Activated T-helper 1 cell treated with anti-CD3 and anti-CD28 coated beads, Interleukin-2, amount 50 U/mL, for 16 hours (primary cell): ENCODE measurements at places on chromosomes 4 and X.

DNA sequence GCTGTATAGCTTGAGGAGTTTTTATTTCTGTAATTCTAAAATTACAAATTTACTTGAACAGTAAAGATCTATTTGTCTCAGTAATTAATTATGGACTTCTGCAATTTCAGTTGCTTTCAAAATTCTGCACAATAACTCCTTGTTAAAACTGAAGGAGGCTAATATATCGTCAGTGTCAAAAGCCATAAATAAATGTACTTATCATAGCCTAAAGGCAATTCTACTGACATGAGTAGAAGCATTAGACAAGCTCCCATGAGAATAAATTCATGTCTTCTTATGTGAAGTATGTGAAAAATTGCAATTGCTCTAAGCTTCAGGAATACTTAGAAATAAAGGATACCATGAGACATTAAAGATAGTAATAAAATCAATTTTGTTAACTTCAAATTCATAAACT is 381.2 kb upstream of the PCDH10 start:
- no peak for DNase-seq

DNA sequence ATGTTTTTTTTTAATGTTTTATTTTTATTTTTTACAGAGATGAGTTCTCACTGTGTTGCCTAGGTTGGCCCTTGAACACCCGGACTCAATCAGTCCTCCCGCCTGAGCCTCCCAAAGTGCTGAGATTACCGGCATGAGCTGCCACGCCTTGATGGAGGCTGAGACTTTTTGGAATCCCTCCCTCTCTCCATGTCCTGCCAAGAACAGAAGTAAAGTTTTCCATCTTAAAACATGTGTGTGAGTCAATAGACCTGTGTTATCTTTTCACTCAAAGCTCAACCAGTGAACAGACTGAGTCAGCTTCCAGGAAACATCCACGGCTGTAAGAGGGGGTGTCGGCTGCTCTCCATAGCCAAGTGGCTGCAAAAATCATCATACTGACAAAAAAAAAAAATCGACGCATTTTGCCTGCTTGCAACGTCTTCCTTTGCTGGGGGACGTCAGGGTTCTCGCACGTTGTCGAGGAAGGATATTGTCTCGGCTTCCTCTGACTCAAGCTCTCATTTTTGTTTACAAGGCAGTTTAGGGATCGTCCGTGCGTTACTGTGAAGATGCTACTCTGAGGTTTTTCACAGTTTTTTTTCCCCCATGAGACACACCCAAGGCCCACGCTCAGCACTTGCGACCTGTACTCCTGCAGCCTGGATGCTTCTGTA is 10.0 kb upstream of the ASMTL start:
- DNase-seq: peak; percentile 35

DNA sequence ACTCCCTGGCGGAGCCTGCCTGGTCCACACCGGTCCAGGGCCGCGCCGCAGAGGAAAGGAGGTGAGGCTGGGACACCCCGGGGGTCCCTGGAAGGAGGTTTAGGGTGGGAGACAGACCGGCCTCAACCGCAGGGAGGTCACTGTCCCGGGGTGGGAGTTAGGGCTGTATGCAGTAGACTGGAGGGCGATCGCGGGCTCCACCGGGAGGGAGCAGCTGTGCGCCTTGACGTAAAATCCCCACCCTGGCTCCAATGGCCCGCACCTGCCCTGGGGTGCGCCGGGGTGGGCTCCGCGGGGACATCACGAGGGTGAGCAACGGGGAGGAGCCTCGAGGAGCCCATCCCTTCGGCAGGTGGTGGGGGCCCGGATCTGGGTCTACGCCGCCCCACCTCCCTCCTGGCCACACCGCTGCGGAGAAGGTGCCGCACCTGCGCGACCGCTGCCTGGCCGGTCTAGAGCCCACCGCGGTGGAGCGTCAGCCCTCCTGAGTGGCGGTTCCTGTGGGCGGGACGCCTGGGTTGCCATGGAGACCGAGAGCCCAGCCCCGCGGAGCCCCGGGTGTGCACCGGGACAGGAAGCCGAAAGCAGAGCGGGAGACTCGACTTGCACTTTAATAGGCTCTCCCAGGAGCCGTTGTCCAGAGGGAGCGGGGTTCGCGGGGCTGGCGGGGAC is 105.1 kb downstream of the ADRA2C start:
- DNase-seq: no peak

DNA sequence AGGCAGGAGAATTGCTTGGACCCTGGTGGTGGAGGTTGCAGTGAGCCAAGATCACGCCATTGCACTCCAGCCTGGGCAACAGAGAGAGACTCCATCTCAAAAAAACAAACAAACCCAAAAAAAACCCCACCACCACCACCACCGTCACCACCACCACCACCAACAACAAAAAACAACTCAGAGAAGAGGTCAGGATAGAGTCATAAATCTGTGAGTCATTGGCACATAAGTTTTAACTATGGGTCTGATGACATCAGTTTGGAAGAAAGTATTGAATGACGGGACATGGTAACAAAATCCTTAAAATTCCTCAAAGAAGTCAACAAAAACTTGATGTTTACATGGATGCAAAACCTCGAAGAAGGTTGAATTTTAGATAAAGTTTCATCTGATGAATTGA is 288.0 kb upstream of the SFRP2 start:
- DNase-seq: no peak

DNA sequence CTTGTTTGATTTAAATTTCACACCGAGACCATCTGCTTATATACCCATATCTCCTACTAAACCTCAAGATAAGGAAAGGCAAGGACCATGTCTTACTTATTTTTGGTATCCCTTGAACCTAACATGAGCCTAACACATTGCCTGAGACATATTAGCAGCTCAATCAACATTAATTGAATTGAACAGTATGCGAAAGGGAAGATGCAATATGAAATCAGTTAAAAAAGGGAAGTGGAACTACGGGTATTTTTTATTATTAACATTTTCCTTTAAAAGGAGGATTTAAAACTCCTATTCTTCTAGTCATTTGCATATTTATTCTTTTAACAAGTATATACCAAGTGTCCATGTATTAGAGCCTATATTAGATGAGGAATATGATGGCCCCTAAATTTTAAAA is 197.0 kb downstream of the CAMK2D start:
- no peak for DNase-seq

- no peak for DNase-seq
Measured at GRCh38 chr4:6469144-6469543, 3.3 kb downstream of the PPP2R2C start.

DNA sequence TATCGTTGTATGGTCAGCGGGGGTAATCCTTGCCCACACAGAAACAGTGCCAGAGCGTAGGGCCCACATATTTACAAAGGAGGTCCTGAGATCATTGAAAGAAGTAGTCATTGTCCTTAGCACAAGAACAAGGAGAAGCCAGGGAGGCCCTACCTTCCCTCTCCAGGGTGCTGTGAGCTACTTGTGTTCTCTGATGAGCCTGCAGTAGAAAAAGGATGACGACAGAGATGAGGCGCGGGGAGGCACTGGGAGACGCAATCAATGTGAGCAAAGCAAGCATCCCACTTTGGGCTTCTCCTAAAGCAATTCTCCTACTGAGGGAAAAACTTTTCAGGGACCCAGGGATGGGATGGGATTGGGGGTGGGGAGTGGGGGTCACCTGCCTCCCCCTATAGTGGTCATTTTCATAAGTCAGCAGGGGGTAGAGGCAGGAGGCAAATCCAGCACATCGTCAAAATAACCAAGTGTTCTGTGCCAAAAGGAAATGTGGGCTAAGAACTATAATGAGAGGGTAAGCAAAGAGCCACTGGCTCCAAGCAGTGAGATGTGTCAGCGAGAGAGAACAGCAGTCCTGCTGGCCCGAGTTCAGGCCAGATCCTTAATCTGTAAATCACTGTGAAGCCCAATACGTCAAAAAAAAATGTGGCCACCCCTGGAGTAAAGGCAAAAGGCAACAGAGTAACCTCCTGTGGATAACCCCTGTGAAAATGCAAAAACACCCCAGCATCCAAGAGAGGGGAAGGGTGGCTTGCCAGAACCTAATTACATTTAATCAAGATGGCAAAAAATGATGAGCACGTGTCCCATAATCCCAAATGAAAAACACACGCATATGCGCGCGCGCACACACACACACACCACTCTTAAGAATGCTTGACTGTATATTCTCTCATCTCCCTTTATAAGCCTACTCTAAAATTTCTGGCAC is 136.6 kb upstream of the HHIP start:
- no peak for DNase-seq

DNA sequence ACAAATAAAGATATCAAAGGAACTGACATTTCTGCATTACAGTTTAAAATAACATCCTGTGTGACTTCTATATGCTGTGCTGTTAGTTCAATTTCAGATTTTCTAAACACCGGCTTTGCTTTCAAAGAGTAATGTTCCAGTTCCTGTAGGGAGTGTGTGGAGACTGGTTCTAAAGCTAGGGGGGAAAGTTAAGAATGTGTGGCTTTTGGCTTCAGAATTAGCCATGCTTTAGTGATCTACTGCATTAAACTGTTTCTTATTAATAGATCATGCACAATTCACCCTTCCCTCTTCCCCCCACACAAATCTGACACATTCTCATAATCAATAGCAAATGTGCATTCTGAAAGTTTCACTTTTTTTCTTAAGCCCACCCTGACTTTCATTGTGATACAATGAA is 32.0 kb upstream of the DKK2 start:
- DNase-seq: no peak

DNA sequence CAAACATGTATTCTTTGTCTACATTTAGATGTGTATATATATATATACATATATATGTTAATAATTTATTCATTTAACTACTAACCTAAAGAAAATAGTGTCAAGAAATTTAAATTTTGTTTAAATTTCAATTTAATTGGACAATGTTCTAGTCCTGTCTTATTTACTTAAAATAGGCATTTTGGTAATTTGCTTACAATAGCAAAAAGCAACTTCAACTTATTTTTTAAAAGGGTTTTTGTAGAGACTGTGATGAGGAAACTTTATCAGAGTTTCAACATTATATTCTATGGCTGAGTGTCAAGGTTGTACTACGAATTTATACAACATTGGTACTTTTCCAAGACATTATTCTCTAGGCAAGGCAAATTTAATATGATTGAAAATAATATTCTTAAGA is 212.0 kb upstream of the ARSJ start:
- DNase-seq: no peak

DNA sequence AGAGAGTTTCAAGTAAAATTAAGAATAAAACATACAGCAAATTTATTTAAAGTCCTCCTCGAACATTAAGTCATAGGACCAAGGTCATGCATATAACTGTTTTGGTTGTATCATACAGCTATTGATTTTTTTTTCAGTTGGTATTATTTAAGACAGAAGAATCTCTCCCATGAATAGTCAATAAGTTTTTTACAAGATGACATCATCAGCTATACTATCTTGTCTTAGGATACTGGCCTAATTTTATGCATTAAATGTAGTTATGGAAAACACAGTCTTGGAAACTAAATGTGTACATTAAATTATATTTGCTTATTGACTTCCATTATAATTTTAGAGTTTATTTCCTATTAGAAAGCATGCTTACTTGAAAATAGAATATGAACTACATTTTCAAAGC is 755.9 kb downstream of the PCDH19 start:
- DNase-seq: no peak

DNA sequence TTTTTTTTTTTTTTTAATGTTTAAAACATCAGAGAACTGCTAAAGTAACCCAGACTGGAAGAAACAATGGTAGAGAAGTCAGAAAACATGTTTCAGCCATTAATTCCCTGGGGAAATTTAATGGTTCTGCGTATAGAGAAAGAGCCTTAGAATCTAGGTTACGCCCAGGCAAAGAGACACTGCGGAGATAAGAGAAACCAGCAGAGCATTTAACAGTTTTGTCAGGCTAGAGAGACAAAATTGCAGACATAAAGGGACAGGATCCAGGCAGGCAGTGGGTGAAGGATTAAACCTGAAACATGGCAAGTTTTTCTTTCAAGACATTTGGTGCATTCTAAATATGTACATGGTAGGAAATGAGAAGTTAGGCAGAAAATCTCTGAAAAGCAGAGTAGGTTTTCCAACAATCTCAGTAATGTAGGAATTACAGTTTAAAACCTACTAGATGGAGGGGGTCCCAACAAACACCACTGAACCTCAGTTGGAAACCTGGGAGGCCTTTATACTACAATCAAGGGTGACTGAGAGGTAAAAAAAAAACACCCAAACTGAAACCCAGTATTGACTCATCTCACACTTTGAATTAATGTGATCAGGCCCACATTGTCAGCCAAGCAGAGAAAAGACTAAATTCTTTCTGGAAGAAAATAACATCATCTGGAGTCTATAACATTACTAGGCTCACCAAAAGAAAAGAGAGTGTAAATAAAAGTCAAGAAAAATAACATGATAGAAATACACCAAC is 254.2 kb upstream of the NWD2 start:
- DNase-seq: no peak

DNA sequence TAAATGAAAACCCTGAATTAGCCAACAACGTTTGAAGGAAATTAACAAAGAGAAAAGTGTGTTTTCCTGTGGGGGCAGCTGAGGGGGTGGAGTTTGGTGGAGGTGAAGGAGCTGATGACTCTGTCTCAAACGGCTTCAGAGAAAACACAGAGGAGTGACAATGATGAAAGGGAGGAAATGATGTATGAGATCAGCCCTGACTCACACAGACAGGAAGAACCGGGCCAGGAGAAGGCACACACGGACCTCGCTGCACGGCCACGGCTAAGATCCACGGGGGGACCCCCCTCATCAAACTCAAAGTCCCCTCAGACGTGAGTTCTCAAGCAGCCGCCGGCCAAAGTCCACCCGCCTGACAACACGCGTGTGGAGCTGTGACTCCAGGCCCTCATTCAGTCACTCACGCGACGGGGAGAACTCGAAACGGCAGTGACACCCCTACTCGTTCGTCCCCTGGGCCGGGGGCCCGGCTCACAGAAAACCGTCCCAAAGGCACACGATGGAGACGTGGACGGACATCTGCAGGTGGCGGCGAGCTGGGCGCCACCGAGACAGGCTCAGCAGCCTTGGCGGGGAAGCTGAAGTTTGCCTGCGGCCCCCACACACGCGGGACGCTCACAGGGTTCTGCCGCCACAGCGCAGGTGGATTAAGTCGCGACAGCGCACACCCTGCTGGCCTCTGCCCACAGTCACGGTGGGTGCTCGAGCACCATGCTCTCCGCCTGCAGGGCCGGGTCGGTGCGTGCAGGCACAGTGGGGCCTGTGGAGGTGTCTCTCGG is 28.8 kb downstream of the PPP2R3B start:
- DNase-seq: no peak

- peak; percentile 27 for DNase-seq
Measured at GRCh38 chr4:16916719-16917337, 18.4 kb upstream of the LDB2 start.

DNA sequence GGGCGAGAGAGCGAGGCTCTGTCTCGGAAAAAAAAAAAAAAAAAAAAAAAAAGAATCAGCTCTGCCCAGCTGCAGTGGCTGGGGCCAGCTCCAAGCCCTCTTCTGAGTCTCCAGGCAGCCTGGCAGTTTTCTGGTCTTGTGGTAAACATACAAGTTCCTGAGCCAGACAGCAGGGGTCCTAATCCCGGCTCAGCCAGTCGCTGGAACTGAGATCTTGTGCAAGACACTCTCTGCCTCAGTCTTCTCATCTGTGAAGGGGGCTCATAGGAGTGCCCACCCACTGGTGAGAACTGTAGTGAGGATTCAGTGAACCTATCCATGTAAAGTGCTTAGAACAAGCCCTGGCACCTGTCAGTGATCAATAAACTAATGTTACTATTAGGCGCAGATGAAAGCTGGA is 41.8 kb downstream of the C4orf50 start:
- no peak for DNase-seq
